ENCODE measurements at places on chromosomes 1 and 21.

GRCh38 chr1:177701654-177702353 lies 268.1 kb downstream of the SEC16B start:
- DNase-seq, result no peak

DNA sequence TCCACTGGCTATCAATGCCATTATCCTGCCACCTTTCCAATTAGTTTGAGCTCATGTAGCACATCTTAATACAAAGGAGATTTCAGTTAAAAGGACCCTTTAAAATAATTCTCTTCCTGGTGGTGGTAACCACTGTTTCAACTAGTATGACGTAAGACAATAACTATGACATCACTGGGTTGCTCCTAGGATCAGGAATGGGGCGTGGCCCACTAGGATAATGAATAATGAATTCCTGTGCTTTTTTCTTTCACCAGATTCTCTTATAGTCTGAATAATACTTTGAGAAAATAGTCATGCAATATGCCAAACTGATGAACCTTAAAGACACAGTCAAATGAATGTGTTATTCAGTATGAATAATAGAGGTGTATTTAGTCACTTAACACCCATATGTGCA lies 10.6 kb upstream of the KIFAP3 start:
- no peak for DNase-seq

DNA sequence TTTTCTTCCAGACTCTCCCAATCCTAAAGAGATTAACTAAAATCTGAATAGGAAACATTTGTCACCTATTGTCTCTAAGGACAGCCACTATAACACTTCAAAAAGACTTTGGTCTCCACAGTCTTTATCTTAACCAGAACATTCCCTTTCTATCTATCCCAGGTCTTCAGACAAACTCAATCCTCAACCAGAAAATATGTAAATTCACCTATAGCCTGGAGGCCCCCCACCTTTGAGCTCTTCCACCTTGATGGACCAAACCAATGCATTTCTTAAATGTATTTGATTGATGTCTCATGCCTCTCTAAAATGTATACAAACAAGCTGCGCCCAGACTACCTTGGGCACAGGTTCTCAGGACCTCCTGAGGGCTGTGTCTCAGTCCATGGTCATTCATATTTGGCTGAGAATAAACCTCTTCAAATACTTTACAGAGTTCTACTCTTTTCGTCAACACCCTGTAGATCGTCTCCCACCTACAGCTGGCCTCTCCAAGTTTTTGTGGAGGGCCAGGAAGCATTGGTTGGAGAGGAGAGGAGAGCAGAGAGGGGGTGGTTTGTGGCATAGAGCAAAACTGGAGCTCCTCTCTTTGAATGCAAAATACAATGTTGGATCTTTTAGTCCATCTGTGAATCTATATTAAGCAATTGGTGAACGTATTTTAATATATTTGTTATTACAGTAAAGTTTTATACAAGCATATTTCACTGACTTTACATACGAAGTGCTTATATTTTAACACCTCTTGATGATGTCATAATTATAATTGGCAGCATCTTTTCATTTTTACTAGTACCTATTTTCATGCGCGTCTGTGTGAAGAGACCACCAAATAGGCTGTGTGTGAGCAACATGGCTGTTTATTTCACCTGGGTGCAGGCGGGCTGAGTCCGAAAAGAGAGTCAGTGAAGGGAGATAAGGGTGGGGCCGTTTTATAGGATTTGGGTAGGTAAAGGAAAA lies 230.7 kb upstream of the DUSP10 start:
- DNase-seq, result no peak

GRCh38 chr1:41268154-41268770 lies 26.2 kb upstream of the SCMH1 start:
- DNase-seq, result peak; percentile 77

GRCh38 chr1:203273206-203273868 lies 32.0 kb upstream of the BTG2 start:
- peak; percentile 96 for DNase-seq

DNA sequence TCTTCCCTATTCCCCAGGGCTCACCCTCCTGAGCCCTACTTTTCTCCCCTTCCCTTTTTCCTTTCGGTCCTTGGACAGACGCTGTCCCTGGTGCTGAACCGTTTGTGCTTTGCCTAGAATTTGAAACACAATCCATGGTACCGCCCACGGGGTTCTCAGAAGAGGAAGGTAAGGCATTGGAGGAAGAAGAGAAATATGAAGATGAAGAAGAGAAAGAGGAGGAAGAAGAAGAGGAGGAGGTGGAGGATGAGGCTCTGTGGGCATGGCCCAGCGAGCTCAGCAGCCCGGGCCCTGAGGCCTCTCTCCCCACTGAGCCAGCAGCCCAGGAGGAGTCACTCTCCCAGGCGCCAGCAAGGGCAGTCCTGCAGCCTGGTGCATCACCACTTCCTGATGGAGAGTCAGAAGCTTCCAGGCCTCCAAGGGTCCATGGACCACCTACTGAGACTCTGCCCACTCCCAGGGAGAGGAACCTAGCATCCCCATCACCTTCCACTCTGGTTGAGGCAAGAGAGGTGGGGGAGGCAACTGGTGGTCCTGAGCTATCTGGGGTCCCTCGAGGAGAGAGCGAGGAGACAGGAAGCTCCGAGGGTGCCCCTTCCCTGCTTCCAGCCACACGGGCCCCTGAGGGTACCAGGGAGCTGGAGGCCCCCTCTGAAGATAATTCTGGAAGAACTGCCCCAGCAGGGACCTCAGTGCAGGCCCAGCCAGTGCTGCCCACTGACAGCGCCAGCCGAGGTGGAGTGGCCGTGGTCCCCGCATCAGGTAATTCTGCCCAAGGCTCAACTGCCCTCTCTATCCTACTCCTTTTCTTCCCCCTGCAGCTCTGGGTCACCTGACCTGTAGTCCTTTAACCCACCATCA lies 10.4 kb downstream of the BCAN start:
- DNase-seq, result peak; percentile 57

- no peak for DNase-seq
These were observed 62.5 kb upstream of the CNN3 start for GRCh38 chr1:94989398-94989797.

DNA sequence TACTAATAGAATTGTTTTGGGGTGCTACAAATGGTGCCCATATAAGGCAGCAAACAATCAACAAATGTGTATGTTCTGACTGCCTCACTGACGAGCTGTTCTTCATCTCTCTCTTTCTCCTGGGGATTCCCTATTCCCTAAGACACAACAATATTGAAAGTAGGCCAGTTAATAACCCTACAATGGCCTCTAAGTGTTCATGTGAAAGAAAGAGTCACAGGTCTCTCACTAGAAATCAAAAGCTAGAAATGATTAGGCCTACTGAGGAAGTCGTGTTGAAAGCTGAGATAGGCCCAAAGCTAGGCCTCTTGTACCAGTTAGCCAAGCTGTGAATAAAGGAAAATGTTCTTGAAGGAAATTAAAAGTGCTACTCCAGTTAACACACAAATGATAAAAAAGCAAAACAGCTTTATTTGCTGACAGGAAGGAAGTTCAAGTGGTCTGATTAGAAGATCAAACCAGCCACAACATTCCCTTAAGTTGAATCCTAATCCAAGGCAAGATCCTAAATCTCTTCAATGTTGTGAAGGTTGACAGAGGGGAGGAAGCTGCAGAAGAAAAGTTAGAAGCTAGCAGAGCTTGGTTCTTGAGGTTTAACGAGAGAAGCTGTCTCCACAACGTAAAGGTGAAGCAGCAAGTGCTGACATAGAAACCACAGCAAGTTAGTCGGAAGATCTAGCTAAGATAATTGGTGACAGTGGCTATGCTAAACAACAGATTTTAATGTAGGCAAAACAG lies 26.3 kb downstream of the ATP2B4 start:
- DNase-seq, result peak; percentile 52

DNA sequence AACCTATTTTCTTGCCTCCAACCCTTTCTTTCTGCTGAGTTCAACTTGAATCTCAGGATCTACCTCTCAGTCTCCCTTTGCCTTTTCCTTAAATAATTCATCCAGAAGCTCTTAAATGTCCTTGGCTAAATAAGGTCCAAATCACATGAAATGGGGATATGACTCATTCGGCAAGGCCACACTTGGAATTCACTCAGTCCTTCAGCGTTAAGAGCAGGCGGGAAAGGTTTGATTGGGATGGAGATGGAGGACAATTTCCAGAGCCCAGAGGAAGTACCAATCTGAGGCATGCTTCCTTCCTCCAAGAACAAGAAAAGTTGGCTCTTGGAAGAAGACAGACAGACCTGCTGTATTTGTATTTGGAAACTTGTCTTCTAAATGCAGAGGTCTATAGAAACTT lies 128.5 kb downstream of the PROX1 start:
- DNase-seq, result no peak

GRCh38 chr1:43542527-43543458 lies 12.1 kb downstream of the PTPRF start:
- DNase-seq, result no peak

DNA sequence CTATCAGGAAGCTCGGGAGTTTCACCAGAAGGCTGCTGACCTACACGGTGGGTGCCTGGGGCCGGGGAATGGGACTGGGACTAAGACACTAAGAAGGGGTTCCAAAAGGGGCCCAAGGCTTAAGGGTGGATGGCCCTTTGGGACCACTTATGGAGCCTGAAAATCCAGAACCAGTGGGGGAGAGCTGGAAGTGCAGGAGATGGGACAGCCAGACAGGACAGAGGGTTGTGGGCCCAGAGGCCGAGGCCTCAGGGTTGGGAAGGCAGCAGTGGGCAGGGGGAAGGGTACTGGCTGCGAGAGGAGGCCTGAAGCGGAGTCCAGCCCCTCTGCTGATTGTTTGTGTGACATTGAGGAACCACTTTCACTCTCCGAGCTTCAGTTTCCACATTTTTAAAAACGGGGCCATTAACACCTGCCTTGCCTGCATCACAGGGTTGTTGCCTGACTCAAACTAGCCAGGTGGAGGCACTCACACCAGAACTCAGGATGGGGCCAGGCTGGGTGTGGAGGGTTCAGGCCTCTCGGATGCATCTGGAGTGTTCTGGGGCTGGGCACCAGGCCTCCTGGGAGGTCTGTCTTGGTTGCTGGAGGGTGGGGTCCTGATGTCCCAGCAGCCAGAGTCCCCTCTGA lies 3.0 kb downstream of the TTC24 start:
- DNase-seq, result peak; percentile 67

DNA sequence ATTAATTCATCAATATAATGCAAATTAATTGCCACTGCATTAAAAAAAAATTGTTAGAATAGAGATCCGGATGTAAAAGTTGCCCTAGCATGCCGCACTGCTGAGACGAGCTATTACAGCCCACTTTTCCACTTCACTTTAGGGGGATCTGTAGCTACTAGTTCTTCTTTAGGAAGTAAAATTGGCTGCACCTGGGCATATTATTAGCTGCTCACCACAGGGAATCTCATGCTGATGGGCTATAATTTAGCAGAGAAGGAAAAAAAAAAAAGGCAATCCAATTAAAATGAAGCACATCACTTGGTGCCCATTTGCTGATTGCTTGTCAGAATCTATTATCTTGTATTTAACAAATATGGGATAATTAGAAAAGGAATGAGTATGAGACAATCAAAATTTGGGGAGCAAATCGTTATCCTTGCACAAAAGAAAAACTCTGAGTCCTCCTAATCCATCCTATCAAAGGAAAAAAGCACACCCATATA lies 233.4 kb downstream of the DSCAM start:
- DNase-seq, result no peak

DNA sequence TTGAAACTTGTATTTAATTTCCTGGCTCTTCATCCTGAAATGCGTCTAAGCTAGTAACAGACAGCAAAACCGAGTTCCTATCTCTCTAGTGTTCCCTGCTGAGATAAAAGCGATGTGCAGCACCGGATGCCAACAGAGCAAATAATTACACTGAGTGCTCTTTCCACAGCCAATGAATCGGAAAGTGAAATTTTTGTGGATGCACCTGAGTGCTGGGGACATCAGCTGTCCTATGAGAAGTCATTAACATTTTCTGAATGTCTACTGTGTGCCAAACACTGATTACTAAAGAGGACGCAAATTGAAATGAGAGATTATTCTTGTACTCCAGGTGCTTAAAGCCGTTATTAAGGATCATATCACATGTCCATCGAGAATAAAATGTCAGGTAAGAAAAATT lies 278.0 kb downstream of the RGS7 start:
- DNase-seq, result no peak

GRCh38 chr1:182317611-182318161 lies 73.9 kb downstream of the GLUL start:
- no peak for DNase-seq

DNA sequence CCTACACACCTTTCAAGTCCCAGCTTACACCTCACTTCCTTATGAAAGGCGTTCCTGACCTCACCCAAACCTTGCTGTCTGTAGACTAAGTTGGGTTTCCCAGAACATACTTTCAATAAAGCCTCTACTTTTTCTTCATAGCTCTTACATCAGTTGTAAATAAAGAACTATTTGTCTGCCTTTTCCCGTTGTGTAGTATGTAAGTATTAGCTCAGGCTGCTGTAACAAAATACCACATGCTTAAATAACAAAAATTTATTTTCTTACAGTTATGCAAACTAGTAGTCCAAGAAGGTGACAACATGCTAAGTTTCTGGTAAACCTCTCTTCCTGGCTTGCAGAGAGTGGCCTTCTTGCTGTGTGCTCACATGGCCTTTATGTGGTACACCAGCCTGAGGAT lies 86.7 kb downstream of the MAST2 start:
- no peak for DNase-seq

- no peak for DNase-seq
These were observed 34.0 kb upstream of the BEND5 start for GRCh38 chr1:48810740-48811139.

DNA sequence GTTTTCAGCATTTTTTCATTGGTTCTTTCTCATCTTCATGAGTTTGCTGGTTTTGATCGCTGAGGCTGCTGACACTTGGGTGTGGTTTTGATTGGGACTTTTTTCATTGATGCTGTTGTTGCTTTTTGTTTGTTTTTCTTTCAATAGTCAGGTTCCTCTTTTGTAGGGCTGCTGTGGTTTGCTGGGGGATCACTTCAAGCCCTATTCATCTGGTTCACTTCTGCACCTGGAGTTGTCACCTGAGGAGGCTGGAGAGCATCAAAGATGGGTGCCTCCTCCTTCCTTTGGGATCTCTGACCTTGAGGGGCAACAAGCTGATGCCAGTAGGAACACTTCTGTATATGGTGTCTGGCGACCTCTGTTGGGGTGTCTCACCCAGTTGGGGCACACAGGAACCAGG lies 1279.9 kb upstream of the TMPRSS15 start:
- no peak for DNase-seq
